Central memory CD8-positive, alpha-beta T cell (primary cell): ENCODE measurements at places on chromosomes 1 and 21.

DNA sequence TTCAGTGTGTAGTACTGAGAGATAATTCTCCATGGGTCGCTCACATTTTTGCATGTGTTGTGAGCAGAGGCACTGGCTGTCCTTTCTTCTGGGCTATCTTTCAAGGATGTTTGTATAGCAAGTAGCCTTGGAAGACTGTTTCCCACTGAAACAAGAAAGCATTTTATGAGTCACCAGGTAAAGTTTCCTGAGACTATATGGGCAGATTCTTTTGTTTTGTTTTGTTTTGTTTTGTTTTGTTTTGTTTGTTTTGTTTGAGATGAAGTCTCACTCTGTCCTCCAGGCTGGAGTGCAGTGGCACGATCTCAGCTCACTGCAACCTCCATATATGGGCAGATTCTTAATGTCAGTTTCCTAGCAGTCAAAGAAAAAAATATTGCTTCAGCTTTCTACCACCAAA lies 912.6 kb downstream of the TTLL7 start:
- no peak for DNase-seq

DNA sequence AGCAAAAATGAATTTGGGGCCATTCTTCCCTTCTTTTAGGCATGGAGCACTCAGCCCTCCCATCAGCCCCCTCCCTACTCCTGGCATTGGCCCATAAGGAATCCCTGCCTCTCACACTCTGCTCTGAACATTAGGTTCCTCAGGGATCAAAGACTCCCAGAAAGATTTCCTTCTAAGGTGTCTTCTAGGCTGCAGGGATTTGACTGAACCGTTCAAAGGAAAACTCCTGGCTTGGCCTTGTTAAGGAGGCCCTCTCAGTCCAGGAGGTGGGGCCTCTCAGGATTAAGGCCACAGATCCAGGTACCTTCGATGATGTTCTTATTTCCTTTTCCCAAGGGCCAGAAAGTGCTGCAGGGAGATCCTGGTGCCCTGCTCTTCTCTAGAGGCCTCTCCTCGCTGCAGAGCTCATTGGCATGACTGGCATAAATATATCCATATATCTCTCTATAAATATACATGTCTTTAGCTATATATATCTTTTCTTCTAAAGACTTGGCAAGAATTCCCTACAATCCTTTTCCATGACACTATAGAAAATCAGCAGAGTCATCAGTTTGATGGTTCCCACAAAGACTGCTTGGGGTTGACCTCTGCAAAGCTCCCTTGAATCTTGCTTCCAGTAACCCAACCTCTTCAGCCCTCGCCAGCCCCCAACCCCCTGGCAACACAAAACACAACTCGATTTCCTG lies 59.1 kb downstream of the PLXNA2 start:
- no peak for DNase-seq

- no peak for DNase-seq
Observed at GRCh38 chr21:41845310-41846032, 33.7 kb downstream of the PRDM15 start.

GRCh38 chr1:66237722-66238479 lies 296.1 kb upstream of the SGIP1 start:
- DNase-seq: no peak

DNA sequence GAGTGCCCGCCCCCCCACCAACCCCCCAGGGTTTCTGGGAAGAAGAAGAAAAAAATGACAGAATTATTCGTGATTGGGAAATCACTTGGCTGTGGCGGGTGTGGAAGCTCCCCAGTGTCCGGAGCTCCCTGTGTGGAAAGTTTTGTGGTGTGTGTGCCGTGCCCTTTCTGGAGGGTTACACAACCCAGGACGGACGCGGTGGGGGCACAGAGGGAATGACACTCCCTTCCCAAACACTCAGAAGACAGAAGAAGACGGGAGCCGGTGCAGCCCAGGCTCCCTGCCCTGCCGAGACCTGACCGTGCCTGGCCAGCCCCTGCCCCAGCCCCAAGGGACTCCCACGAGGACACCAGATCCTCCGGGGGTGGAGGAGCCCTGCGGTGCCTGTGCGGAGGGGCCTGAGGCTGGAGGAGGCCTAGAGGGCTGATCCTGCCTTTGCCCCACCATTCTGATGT lies 33.0 kb upstream of the ADARB1 start:
- DNase-seq: no peak

DNA sequence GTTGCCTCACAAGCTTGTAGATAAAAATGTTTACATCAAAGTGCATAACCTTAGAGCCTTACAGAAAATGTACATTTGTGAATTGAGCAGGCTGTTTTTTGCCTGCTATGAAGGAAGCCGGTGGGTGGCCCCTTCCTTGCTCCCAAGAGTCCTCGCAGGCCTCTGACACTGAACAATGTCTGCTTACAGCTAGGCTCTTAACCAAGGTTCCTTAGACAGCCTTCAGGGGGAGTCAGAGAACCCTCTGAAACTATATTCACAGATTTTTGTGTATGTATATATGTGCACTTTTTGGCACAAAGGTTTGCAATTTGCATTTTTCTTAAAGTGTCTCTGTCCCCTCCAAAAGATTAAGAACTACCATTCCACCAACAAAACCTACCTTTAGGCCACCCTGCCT lies 282.6 kb downstream of the BARHL2 start:
- DNase-seq: no peak

DNA sequence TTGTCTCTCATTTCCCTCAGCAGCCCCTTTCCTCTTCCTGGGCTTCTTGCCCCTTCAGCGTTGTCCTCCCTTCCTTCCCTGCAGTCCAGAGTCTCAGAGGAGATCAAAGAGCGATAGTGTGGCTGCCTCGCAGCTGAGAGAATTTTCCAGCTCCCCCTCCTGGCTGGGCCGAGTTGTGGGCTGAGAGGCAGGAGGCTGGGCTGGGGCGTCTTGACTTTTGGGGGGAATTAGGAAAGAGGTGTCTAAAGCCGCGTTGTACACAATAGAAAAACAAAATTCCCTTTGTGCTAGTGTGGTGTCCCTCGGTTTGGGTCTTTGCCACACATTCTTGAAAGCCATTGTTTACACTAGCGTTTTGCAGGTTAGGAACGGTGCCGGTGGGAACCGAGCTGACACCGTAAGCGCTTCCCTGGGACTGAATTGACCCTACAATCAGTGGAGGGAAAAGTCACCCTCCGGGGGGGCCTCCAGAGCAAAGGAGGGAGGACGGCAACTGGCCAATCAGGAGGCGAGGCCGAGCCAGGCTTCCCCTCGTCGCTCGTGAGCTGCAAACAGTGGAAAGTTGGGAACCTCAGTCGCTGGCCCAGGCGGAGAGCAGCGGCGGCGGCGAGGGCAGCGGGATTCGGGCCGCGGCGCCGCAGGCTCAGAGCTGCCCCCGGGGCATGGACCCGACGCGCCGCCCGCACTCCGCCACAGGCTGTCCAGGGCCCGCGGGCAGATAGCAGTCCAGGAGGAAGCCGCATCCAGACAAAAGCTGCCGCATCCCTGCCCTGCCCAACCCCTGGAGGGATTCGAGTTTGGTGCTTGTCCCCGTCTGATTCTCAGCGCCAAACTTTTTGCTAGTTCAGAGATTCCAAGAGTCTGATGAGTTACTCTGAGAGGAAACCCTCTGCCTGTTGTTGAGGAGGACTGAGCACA lies at the start of gene HMCN1:
TSS of gene HMCN1 (plus strand) at position 574 of the 918 bp plus-strand sequence. CDS start 389 bp downstream, outside the sequence.
- no peak for DNase-seq

- DNase-seq: no peak
Observed at GRCh38 chr1:160338580-160338979, 4.5 kb downstream of the COPA start.

DNA sequence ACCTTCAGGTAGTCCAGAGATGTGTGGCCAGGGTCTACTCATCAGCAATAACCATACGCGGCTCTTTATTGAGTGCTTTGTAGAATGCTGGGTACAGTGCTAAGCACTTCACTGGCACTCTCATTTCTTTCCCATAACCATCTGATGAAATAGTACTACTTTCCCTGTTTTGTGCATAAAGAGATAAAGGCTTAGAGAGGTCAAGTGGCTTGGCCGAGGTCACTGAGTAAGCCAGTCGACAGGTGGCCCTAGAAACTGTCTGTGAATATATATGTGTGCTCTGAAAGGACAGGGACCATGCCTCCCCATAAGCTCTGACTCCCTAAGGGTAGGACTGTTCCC lies 52.8 kb downstream of the NENF start:
- no peak for DNase-seq

DNA sequence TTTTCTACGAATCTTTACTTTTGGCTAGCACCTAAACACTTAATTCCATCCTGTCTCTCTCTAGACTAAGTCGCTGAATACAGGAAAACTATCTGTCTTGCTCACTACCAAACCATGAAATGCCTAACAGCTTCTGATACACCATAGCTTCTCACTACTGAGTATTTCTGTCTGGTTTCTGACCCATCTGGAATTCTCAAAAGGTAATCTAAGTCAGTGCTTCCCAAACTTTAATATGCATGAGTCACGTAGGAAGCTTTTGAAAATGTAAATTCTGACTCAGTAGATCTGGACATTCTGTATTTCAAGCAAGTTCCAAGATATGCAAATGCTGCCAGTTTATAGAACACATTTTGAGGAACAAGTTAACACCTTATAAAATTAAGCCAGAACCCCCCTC lies 9.2 kb upstream of the OVGP1 start:
- DNase-seq: no peak
